ENCODE measurements at places on chromosomes 6 and 20.

DNA sequence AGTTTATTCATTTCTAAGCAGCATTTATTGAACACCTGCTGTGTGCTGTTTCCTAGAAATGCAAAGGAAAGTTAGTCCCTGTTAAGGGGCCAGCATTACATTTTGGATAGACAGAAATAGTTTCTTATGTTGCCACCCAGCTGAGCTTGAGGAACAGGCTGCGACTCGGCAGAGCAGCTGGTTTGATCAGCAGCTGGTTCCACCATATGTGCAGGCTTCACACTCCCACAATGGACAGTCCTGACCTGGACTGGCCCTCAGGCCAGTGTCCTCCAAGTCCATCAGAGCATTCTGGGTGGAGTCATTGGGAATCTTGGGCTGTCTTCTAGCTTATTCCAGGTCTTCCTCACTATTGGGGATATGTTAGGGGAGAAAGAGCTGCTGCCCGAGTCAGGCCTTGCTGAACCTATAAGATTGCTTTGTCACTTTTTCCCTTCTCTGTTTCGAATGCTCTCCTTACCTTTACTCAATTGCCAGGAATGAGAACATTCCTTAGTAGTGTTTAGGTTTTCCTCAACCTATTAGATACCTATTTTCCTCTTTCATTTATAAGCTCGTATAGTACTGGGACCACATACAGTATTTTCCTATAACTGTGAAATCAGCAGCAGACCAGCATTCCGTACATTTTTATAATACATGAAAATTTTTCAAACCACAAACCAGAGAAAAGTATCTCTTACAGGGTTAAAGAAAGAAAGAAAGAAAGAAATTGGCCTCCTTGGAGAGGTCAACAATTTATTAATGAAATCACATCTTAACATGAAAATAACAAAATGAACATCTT, 203.0 kb downstream of the FARS2 start:
- no peak for DNase-seq

DNA sequence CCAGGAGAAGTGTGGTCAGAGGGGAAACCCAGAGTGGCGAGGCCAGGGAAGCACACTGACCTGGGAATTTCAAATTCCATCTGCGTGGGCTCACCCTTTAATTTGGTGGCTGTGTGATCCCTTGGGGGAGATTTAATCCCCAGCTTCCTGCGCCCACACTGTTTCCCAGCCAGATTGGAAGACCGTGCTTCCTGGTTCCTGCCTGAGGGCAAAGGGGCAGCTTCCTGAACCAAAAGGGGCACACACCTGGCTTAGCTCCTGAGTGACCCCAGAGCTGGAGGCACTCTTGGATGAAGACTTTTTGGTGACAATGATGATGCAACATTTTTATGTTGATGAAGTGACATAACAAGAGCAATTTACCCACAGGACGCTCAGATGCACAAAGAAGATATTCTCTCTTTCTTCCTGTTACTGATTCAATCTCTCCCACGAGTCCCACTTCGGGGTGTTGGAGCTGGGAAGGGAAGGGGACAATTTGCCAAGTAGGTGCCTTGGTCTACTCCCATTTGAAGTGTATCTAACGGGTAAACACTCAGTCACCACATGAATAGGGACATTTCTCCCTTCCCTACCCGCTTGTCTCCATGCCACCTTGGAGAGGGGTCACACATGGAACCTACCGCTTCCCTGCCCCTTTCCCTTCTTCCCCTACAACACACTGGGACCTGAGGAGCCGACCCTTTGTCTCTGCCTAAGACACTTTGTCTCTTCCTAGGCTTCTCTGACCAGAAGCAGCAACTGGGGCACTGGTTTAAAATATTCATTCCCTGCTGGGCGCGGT, 28.6 kb upstream of the CDKN1A start:
- DNase-seq: no peak

- DNase-seq: no peak
These were observed 89.4 kb downstream of the C6orf118 start for GRCh38 chr6:165220045-165220444.

GRCh38 chr20:46011631-46012482, 3.1 kb downstream of the MMP9 start:
- no peak for DNase-seq

- no peak for DNase-seq
These were observed 78.7 kb upstream of the IFNGR1 start for GRCh38 chr6:137297887-137298286.

GRCh38 chr20:40634891-40635290, 54.1 kb downstream of the MAFB start:
- no peak for DNase-seq
